Inflammatory macrophage (primary cell): ENCODE measurements at places on chromosomes 4 and X.

- DNase-seq = peak; percentile 79
These were observed 8.2 kb downstream of the GRPEL1 start for GRCh38 chr4:7059662-7060061.

GRCh38 chr4:58502839-58503238 lies 1392.7 kb upstream of the IGFBP7 start:
- no peak for DNase-seq

DNA sequence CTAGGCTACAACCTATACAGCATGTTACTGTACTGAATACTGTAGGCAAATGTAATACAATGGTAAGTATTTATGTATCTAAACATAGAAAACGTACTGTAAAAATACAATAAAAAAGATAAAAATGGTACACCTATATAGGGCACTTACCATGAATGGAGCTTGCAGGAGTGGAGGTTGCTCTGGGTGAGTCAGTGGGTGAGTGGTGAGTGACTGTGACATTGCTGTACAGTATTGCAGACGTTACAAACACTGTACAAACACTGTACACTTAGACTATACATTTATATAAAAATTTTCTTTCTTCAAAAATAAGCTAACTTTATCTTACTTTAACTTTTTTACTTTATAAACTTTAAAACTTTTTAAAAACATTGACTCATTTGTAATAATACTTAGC lies 190.3 kb upstream of the NR3C2 start:
- DNase-seq = no peak

DNA sequence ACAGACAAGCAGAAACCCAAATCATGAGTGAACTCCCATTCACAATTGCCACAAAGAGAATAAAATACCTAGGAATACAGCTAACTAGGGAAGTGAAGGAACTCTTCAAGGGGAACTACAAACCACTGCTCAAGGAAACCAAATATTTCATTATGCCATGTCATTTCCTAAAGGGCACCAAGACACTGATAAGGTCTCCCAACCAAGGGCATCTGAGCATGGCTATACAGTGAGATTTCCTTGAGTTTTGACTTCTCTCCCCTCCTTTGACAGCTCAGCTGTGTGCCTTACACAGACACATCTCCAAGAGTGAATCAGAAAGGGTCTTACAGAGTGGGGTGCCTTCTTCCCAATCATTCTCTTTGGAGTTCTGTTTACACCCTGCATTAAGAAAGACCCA lies 40.4 kb downstream of the PCDH7 start:
- DNase-seq = no peak

DNA sequence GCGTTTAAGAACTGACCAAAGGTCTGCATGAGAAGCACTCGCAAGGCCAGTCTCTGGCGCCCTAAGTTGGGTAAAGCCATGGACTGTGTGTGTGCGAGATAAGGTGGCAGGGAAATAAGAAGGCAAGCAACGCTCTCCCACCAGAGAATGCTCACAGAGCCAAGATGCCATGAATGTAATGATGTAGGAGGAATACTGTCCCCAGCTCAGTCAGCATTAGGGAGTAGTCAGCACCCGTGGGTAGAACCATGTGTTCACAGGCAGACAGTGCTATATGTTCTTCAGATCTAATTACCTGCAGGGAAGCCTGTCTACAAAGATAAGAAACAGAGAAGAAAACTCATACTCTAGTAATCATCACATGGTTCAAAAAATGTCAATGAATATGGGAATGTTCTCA lies 68.8 kb downstream of the SEC24D start:
- no peak for DNase-seq

DNA sequence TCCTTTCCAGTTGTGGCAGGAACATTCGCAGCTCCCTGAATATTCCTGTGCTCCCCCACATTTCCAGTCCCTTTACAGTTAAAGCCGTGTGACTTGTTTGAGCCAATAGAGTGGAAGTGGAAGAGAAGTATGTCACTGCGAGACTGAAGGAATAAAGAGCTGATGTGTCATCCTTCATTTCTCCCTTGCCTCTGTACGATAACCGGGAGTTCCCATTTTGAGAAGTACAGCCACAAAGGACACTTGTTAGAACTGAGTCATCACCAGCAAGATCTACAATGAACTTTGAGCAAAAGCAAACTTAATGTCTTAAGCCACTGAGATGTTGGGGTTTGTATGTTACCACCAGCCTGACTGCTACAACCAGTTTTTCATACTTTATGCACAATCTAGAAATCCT lies 92.3 kb downstream of the SPRY1 start:
- DNase-seq = peak; percentile 85

DNA sequence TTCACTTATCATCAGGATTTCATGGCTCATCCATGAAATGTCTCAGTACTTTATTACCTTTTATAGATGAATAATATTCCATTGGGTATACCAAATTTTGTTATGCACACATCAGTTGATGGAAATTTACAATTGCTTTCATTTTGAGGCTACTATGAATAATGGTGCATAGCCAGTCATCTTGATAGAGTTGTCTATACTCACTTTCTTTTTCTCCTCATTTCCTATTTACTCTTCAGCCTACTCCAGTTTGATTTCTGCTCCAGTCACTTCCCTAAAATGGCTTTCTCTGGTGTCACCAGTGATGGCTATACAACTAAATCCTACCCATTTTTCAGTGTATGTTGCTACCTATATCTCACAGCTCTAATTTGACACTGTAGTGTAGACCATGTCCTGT lies 743.5 kb upstream of the MAGEB2 start:
- no peak for DNase-seq

GRCh38 chr4:168608771-168609170 lies 111.9 kb downstream of the PALLD start:
- DNase-seq = no peak

DNA sequence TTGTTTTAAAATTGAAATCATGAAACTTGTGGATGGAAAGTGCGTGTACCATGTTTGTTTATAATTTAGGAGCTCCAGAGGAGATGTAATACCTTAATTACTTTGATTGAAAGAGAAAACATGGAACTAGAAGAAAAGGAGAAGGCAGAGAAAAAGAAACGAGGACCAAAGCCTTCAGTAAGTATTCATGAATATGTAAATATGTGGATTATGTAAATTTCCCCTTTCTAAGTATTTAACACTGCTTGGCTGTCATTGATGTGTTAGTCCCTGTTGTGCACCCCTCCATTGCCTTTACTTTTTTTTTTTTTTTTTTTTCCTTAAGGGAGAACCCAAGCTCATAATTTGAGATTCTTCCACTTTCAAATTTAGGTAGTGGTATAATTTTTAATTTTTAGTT lies 36.4 kb downstream of the SMARCA5 start:
- no peak for DNase-seq

DNA sequence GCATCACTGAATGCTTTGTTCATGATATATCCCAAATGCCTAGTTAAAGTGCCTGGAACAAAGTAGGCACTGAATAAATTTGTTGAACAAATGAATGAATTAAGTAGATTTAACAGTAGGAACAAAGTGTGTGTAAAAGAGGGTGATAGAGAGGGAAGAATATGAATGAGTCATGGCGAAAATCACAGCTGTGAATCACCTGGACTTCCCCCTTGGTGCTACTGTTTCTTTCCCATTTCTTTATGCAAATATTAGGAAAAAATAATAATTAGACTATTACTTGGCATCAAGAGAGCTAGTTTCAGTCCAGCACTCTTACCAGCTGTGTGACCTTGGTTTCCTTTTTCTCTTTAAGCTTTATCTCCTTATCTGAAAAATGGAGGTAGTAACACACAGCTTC lies 9.2 kb downstream of the SPIN3 start:
- DNase-seq = no peak

GRCh38 chr4:172514801-172515200 lies 653.8 kb upstream of the GALNT7 start:
- no peak for DNase-seq

GRCh38 chr4:176675810-176676209 lies 116.9 kb downstream of the VEGFC start:
- DNase-seq = no peak

GRCh38 chrX:98362630-98363029 lies 1478.9 kb downstream of the RPA4 start:
- no peak for DNase-seq

DNA sequence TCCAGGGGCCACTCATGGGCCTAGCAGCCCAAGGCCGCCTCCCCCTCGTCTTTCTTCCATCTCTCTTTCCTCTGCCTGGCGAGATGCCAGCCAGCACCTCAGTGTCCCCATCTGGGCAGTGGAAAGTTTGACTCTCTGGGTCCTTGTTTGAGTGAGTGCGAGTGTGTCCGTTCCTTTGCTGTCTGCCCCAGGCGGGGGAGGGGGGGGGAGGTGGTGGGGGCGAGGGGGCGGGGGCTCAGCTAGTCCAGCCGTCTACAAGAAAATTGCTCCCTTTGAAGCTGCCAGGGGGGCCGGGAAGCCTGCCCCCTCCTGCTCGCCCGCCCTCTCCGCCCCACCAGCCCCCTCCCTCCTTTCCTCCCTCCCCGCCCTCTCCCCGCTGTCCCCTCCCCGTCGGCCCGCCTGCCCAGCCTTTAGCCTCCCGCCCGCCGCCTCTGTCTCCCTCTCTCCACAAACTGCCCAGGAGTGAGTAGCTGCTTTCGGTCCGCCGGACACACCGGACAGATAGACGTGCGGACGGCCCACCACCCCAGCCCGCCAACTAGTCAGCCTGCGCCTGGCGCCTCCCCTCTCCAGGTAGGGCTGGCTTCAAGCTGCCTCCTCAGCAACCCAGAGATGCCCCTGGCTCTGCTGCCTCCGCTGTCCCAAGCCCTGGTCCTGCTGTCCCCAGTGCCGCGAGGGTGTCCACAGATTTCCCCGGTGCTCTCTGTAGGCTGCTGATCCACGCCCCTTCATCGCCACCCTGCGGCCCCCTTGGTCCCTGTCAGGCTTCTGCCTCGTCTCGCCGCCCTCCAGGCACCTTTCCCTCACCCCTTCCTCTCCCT lies at the start of gene BGN:
BGN (plus strand) TSS at position 440 of the 821 bp plus-strand sequence. CDS start 9,652 bp downstream, outside the sequence.
- DNase-seq = no peak

- no peak for DNase-seq
These were observed 119.5 kb downstream of the PJA1 start for GRCh38 chrX:69045616-69046345.

- no peak for DNase-seq
These were observed 211.7 kb downstream of the MAML3 start for GRCh38 chr4:139942241-139942640.

DNA sequence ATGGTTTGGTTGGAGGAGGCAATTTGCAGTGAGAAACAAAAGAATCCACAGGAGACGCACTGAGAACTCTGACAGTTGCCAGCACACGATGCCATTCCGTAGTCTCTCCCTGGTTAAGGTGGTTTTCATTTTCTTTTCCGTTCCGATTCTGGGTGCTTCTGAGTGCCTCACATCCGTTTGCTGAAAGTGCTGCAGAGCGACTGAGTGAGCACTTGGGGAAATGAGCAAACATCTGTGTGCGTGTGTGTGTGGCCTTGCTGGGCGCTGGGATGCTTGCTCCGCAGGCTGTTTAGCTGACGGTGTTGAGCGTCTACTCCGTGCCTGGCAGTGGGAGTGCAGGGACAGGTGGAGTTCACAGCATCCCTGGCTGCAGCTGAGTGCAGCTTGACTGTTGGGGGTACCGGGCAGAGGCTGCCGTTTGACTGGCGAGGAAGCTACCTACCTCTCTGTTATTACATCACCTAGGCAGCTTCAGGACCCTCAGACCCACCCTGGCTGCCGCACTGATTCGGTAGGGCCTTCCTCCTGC lies 49.3 kb downstream of the SORCS2 start:
- no peak for DNase-seq

GRCh38 chrX:108049649-108050048 lies 4.8 kb downstream of the VSIG1 start:
- DNase-seq = no peak

- no peak for DNase-seq
These were observed 61.6 kb downstream of the SYNPO2 start for GRCh38 chr4:118950224-118950623.

- no peak for DNase-seq
These were observed 109.3 kb downstream of the ADRA2C start for GRCh38 chr4:3875466-3875865.

DNA sequence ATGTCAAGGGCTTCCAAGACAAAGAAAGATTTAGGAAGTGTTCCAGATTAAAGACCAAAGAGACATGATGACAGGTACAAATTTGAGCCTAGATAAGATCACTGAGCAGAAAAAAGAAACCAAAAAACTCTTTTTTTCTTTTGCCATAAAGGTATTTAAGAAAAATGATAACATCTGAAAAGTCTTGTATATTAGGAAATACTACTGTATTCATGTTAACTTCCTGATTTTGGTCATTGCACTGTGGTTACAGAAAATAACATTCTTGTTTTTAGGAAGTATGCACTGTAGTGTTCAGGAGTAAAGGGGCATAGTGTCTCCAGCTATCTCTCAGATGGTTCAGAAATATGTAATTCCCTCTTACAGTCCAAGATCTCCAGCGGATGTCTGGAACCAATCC lies 37.1 kb downstream of the RWDD4 start:
- DNase-seq = peak; percentile 79

- DNase-seq = no peak
These were observed 552.4 kb upstream of the MAGEB2 start for GRCh38 chrX:29662759-29663503.

DNA sequence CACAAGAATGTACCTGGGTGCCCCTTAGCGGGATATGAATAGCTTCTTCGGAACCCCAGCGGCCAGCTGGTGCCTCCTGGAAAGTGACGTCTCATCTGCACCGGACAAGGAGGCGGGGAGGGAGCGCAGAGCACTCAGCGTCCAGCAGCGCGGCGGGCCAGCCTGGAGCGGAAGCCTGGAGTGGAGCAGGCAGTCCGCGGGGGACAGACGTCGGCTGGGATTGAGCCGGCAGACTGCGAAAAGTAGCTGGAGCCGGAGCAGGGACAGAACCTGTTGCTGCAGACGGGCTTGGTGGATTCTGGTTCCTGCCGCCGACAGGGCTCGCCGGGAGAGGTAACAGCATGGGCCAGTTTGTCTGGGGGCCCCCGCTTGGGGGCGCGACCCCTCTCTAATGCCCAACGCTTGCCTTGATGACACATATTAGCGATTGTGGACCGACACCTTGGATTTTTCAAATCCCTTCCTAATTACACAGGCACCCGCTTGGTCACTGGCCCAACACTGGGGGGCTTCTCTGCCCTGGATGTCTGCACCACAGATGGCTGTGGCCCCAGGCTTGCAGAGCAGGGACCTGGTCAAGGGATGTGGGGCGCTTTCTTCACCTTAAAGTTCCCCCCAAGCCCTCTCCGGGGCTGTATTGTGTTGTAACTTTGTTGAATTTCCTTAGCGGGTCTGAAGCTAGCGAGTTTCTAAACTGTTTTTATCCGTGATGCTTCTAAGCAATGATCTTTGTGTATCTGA lies at the start of gene NPFFR2:
NPFFR2 (plus strand) TSS at position 133 of the 741 bp plus-strand sequence. CDS start 96,592 bp downstream, outside the sequence.
- DNase-seq = no peak

- no peak for DNase-seq
These were observed 162.3 kb upstream of the SMIM31 start for GRCh38 chr4:164591666-164592065.

- no peak for DNase-seq
These were observed 65.8 kb downstream of the SLC9A7 start for GRCh38 chrX:46693149-46693548.
